ENCODE measurements at places on chromosomes 12 and 14.

DNA sequence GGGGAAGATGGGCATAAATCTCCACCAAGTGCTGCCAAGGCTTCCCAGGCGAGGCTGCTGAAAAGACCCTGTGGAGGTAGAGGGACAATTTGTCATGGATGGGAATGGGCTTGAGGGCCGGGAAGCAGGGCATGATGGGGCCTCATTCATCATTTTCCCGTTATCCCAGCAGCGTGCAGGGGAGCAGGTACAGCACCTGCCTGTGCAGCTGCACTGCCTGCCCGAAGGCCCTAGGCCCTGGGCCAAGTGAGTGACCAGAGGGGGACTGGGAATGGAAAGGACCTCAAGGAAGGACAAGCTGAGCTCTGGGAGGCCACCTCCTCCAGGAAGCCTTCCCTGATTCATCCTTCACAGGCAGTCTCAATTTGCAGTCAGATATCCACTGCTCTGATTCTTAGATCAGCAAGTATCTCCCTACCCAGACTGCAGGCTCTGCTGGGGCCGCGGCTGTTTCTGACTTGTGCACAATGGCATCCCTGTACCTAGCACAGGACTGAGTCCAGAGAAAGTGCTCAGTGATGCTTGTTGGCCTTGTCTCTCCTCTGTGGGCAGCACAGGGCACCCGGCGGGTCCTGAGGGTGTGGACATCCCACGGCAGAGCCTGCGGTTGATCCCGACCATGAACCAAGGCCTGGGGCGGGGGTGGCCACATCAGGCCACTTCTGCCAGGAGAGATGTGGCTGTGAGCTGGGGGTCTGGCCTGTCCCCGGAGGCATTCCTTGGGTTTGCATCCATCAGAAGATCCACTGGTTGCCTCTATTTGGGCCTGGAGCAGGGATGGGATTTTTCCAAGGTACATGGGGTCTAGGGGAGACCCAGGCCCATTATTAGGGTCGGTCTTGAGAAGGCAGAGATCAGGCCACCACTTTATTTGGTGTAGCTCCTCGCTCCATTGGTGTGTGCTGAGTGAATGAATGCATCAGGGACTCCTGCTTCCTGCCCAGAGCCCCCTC, 167.3 kb upstream of the RTL1 start:
- no peak for DNase-seq

DNA sequence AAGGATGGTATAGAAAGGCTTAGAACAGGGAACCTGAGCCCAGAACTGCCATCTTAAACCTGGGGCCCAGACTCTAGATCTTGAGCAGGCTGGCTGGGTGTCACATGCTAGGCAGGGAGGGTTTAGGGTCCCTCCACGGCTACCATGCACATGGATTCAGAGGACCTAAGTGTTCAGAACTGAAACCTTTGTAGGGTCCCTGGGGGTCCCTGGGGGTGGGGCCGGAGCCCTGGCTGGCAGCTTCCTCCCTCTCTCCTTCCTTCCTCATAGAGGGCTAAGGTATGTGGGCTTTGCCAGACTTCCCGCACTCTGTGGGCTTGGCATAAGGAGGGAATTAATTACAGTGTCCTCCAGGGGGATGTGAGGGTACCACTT, 4.6 kb upstream of the ZNF385A start:
- DNase-seq = no peak

GRCh38 chr12:121184984-121185889, 24.7 kb upstream of the P2RX4 start:
- no peak for DNase-seq

- DNase-seq = peak; percentile 70
Observed at GRCh38 chr12:69056743-69057515, 124.0 kb upstream of the CPM start.

DNA sequence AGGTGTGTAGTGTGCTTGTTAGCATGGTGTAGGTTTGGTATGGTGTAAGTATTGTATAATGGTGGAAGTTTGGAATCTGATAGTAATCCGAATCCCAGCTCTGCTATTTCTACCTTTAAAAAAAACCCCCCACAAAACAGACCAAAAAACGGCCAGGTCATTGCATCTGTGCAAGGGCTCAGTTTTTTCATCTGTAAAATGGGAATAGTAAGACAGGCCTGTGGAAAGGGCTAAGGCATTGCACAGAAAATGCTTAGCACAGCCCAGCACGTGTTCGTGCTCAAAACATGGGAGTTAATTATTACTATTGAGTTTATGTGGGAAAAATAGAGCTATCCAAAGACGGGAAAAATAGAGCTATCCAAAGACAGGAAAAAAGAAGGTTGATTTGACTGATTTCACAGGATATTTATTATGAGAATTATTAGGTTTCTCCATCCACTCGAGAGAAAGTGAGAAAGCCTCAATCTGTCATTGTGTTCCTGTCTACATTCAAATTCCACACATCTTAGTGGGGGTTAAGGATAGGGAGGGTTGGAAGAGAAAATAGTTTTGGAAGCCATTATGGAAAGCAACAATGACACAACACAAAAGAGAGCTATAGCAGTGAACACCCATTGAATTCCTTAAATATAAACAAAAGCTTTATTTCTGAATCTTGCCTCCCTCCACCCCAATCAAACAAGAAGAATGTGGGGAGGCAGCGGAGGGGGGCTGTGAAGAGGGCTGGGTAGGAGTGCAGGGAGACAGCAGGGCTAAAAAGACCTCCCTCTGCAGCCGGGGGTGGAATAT, 126.8 kb upstream of the MAX start:
- peak; percentile 53 for DNase-seq

- no peak for DNase-seq
Observed at GRCh38 chr14:50021261-50022031, 94.9 kb downstream of the VCPKMT start.

GRCh38 chr14:62939970-62940369, 105.3 kb downstream of the KCNH5 start:
- DNase-seq = no peak

DNA sequence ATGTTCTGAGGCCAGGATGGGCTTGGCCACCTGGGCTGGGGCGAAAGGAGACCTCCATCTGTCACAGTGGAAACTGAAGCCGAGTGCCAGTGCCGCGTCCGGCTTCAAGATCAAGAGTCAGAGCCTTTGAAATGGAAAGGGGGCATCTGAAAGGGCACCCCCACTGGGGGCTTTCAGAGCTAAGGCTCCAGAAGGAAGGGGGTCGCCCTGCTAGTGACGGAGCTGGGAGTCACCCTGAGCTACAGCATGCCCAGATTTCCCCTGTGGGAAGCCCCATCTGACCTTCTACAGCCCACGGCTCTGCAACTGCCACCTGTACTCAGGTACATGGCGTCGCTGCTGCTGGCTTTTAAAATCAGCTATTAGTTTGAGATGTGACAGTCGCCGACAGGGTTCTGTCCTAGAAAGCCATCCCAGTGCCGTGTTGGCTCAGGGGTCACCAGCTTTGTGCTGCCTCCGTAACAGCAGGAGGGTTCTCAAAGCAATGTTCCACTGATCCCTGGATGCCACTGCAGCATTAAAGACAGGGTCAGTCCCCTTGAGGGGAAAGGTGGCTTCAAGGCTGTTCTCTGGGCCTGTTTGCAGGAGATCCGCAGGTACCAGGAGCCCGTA, 31.5 kb downstream of the CCNK start:
- no peak for DNase-seq

DNA sequence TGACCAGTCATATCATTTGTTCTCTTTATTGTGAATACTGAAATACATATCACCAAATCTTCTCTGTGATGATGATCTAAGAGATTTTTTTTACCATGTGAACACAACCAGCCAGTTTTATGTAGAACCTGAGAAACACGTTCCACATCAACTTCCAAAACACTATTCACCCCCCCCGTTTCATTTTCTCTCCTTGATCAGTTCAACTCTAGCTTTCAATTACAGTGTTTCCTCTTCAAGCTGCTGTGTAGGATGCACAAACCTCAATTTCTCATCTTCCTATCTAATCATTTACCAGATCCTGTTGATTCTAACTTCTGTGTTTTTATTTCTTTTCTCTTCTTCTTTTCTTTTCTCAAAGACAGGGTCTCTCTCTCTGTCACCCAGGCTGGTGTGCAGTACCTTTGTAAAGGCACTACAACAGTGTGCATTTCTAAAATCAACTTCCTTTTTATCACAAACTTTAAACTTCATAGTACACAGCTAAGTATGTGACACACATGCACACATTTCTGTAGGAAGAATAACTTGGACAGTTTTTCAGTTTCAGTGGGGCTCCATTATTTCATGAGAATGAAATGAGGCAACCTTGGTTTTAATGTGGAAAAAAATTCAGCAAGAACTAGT, 149.9 kb upstream of the FBXO33 start:
- no peak for DNase-seq

DNA sequence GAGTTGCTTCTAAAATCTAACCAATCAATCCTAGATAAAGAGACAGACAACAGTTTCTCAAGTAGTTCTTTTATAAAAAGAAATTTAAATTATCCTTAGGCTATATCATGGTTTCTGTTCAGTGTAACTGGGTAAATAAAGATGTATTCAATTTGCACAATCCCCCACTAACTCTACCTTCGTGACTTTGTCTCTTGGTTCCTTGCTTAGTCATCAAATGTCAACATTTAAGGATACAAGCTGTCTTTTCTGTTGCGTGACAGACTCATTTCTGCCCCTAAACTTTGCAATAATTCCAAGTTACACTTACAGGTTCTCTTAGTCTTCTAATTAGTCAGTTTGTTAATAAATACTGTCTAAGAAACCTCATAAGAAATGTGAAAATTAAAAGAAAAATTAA, 50.6 kb downstream of the SCAF11 start:
- no peak for DNase-seq

GRCh38 chr12:62983594-62983993, 48.6 kb upstream of the PPM1H start:
- no peak for DNase-seq

DNA sequence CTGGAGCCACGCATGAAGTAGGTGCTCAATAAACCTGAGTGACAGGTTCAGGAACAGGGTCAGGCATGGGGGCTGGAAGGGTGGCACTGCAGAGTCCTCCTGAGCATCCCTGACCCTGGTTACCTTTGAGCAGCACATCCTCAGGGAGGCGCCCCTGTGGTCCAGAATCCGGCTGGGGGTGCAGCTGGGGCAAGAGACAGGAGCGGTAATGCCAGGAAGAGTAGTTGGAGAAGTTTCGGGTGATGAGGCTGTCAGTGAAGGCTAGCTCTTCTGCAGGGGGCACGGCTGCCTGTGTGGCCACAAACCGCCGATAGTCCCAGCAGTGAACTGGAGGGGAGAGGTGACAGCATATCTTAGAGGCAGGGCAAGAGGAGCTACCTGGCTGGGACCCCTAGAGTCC, 2.0 kb downstream of the RABGGTA start:
- DNase-seq = no peak

- DNase-seq = peak; percentile 96
Observed at GRCh38 chr14:49975276-49975675, 82.4 kb downstream of the ARF6 start.

GRCh38 chr12:96248136-96248931, 54.2 kb downstream of the ELK3 start:
- DNase-seq = no peak

GRCh38 chr12:49922349-49923034, 18.8 kb upstream of the FAIM2 start:
- no peak for DNase-seq

- no peak for DNase-seq
Observed at GRCh38 chr14:35353409-35354172, 51.0 kb downstream of the NFKBIA start.

- peak; percentile 99 for DNase-seq
Observed at GRCh38 chr12:65565601-65566560, 258.4 kb upstream of the HMGA2 start.

DNA sequence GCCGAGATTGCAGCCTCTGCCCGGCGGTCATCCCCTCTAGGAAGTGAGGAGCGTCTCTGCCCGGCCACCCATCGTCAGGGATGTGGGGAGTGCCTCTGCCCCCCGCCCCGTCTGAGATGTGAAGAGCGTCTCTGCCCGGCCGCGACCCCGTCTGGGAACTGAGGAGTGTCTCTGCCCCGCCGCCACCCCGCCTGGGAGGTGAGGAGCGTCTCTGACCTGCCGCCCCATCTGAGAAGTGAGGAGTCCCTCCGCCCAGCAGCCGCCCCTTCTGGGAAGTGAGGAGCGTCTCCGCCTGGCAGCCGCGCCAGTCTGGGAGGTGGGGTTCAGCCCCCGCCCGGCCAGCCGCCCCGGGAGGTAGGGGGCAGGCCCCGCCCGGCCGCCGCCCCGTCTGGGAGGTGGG, 544.0 kb downstream of the CCER1 start:
- DNase-seq = no peak

GRCh38 chr12:122895320-122895703, 612 bp downstream of the VPS37B start:
- no peak for DNase-seq

DNA sequence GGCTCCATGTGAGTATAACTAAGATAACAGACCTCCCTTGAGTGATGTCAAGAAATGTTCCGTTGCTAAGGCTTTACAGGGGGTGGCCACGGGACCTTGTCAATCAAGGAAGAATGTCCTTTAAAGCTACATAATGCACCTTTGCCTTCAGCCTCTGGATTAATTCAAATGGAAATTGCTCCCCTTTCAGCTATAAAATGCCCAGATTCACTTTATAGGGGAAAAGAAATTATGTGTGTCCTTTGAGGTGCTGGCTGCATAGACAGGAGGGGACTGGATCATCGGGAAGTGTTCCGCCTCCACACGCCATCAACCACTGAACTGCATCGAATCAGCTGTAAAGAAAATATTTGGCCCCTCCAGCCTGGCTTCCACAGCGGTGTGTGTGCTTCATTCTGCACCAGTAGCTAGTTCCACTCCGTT, 415.4 kb downstream of the DPF3 start:
- DNase-seq = no peak

DNA sequence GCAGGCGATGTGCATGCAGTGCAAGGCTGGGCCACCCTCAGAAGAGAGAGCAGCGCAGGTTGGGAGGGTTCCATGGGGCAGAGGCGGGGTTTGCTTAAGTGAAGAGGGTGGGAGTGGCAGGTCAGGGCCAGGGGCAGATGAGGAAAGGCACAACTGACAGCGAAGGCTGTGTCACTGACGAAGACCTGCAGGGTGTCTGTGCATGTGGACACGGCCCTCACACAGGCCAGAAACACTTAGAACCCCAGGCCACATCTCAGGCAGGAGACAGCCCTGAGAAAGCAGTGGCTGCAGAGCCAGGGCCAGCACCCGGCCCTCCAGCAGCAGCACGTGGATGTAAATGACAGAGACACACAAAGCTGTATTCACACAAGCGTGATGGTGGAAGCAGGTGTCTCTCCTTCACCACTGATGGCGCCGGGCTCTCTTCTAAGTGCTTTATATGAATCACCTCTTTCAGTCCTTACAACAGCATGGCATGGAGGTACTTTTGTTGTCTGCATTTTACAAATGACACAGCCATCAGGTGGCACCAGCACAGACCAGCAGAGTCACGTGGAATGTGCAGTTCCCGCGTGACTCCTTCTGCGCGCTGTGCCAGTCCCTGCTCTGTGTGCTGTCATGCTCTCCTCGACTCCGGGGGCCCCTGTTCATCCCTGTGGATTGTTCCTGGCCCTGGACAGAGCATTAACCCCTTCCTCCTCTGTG, 54.6 kb downstream of the TSPAN11 start:
- DNase-seq = no peak

Data from fibroblast of skin of right biceps (primary cell).